ENCODE measurements at places on chromosomes 3 and 15.
A peak's percentile ranks its signal among the peaks of the same experiment; 100 is the strongest.

GRCh38 chr3:33016846-33017405 lies 65.5 kb downstream of the CCR4 start:
- DNase-seq, result peak; percentile 59

- peak; percentile 81 for DNase-seq
Measured at GRCh38 chr3:111539351-111540331, 2.4 kb upstream of the CD96 start.

- DNase-seq, result peak; percentile 41
Measured at GRCh38 chr15:70172566-70173225, 75.0 kb upstream of the TLE3 start.

DNA sequence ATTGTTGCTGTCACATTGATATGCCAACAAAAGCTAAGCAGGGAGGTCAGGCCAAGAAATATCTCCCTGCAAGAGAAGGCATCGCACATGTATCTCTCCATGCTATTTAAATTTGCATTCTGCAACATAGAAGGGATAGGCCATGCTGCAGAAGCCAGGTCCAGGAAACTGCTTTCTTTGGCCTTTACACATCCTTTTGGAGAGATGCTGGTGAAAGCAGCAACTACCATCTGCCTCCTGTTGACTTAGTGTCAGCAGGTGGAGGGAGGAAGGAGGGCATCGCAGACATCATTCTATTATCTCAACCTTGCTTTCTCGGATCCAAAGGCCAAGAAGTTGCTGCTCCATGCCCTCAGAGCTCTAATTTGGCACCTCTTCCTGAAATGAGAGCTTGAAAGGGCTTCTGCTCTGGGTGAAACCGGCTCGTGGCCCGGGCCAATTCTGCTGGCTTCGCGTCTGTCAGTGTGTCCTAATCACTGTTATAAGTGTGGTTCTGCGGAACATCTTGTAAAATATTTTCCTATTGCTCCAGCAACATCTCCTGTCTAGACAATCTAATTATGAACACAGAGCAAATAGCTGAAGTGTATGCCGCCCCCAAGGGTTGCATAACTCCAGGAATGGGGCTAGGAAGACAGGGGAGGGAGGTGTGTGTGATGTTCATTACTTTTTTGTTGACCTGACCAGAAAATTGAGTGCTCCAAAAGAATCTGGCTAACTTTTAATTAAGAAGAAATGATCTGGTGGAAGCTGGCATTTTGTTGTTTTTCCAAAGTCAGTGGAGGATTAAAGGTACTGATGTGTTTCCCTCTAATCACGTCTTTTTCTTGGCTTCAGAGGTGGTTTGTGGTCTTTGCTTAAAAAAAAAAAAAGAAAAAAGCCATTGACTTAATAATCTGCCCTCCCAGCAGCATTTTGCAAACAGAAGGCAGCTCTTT lies 89.1 kb downstream of the TPRG1 start:
- no peak for DNase-seq

DNA sequence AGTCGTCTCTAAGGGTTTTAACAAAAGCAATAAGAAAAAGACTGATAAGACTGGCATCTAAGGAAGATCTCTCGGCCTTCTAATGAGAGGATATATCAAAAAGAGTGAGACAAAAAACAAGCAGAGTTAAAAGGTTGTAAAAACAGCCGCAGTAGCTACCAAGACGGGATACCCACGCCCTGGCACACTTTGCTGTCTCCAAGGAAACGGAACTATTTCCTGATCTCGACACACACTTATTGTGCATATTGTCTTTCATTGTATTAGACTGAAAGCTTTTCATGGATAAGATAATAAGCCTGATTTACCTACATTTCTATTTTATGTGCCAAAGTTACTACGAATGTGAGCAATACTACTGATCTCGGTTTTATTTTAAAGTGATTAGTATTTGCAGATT lies 161.5 kb upstream of the MCTP2 start:
- DNase-seq, result no peak

DNA sequence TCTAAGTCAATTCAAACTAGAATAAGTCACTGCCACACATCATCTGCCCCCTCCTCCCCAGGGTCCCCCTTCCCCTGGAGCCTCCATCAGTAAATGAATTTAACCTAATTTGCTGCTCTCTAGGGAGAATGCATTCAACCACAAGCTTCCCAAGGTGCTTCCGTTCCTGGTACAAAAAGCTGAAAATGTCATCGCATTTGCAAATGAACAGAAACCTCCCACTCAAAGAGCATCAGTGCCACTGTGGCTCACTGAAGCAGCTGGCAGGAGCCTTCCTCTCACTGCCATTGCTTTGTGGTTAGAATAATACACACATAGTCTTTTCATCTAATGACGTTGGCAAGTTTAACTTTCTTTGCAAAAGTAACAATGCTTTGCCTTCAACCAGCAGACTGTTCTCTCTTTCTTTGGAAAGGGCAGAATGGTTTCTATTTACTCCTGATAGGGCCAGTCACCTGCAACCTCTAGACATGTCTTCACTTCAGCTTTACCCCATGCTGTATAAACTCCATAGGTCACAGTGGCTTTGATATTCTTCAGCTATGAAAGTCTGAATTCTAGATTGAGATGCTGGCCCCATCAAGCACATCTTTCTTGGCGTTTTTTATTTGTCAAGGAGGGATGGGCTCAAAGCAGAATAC lies 238.1 kb downstream of the CPNE4 start:
- DNase-seq, result no peak

DNA sequence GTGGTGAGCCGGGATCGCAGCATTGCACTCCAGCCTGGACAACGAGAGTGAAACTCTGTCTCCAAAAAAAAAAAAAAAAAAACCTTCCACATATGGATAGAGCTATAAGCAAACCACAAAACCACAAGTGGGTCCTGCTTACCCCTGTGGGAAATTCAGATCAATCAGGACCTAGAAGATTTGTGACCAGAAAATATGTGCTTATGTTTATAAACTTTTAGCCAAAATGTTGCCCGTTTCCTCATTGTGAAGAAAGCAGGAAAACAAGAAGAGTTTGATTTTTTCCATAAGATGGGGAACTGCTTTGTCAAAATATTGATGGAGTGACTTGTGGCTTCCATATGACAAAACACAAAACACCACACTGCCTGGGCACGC lies 3.4 kb upstream of the SLC25A38 start:
- DNase-seq, result no peak

- DNase-seq, result no peak
Measured at GRCh38 chr15:100220058-100220768, 121.6 kb downstream of the ADAMTS17 start.

GRCh38 chr15:78108300-78109084 lies 16.1 kb downstream of the SH2D7 start:
- peak; percentile 92 for DNase-seq

DNA sequence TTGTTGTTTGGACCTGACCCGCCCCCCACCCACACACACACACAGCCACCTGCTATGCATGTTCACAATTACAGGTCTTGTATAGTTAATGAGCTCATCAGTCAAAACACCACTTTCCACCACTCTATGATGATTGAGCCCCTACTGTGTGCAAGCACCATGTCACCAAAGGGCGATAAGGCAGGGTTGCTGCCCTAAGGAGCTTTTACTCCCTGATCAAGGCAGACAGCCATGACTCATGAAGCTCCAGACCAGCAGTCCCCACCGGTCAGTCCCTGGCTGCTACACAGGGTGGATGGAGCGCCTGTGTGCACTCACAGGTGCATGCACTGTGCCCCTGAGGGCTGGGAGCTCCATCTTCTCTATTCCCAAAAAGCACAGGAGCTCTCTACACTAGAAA lies 270.6 kb downstream of the CLSTN2 start:
- DNase-seq, result no peak

DNA sequence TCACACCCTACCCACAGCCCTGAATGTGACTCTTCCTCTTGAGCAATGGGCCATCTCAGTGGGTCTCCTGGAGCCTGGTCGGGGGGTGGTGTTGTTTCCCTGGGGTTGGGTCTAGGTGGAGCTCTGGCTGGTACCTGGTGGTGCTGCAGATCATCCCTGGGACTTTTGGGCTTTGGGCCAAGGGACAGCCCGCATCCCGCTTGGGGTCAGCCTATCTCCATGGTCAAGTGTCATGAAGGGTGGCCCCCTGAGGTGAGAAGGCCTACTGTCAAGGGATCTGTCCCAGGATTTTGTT lies 202.0 kb downstream of the UBE3A start:
- no peak for DNase-seq

DNA sequence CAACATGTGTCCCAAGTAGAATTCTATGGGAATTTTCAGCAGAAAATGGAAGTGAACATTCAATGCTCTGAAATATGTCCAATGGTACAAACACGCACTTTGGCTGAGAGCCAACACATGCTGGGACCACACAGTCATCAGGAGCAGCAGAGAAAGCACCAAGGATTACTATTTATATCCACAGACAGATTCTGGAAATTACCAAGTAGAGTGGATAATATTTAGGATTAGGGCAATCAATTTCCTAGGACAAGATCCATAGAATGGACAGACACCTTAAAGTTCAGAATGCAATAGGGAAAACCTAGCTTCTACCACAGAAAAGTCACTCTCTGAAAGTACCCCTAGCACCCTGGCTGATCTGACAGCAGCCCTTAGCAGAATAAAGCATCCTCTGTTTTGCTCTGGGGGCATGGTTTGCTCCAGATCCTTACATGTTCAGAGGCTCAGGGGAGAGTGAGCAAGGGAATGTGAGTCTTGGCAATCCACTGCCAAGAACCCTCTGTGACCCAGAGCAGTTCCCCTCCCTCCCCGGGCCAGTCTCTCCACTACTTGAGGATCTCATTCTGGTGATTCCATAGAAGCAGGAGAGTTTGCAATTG lies 206.0 kb upstream of the WNT5A start:
- no peak for DNase-seq

- DNase-seq, result no peak
Measured at GRCh38 chr15:57540211-57540610, 51.5 kb upstream of the MYZAP start.

DNA sequence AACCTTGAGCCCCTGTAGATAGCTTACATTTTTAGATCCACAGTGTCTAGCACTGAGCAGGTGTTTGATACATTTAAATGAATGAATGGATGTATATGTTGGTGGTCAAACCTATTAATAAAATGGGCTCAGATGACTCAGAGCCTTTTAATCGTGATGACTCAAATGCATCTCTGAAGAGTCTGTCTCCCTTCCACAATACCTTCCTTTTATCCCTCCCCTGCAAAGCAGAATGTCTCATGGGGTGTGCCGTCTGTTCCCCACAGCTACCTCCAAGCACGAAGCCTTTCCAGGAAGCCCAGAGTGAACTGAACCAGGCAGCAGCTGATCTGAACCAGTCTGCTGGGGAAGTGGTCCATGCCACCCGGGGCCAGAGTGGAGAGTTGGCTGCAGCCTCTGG lies 303.5 kb upstream of the TPM1 start:
- DNase-seq, result no peak

- DNase-seq, result no peak
Measured at GRCh38 chr3:25043177-25043576, 384.9 kb upstream of the RARB start.

GRCh38 chr15:92805080-92805690 lies 94.9 kb upstream of the CHD2 start:
- no peak for DNase-seq

DNA sequence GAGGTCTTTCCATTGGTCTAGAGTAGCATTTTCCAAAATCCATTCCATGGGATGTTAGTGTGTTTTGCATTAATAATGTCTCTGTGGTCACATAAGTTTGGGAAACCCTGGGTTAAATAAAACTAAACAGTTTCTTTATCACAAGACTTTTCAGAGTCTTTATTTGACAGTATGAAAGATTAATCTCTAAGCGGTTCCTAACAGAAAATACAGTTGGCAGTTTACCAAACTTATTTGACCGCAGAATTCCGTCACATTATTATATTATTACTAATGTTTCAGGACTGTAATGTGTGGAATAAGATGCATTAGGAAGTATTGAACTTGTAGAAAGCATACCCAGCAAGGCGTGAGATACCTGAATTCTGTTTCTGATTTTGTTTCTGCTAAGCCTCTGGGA lies 71.5 kb upstream of the ADAMTSL3 start:
- DNase-seq, result no peak

- no peak for DNase-seq
Measured at GRCh38 chr3:155428563-155428962, 135.1 kb upstream of the STRIT1 start.

DNA sequence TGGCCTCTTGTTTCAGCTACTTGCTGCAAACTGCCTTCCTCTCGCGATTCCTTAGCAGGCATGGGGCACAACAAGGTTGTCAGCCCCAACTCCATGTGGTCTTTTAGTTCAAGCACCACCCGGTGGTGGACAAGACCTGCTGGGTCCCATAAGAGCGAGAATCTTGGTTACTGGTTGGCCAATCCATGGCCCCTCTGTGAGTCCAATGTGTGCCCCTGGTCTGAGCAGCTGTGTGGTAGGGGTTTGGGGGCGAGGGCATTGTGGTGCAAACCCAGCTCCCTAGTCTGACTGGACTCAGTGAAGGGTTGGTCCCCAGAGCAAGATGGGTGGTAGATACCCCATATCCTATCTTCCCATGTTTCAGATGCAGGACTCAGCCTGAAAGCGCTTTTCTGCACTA lies 48.8 kb downstream of the MESD start:
- no peak for DNase-seq

DNA sequence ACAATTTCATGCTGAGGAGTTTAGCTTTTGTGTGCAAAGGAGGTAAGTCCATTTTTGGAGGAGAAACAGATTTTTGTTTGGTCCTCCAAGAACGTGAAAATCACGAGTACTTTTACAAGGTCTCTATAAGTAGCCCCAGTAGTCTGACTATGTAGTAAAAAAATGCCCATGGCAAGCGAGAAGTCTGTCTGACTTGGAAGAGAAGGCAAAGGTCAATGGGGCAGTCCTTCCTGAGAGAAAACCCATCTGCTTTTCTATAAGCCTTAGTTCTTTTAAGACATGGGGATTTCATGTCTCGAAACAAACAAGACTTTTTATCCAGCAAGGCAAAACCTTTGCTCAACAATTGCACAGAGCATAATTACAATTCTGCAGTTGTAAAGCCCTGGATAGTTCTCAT lies 183.2 kb downstream of the GAP43 start:
- DNase-seq, result no peak

- no peak for DNase-seq
Measured at GRCh38 chr3:176275113-176275512, 922.2 kb downstream of the TBL1XR1 start.

DNA sequence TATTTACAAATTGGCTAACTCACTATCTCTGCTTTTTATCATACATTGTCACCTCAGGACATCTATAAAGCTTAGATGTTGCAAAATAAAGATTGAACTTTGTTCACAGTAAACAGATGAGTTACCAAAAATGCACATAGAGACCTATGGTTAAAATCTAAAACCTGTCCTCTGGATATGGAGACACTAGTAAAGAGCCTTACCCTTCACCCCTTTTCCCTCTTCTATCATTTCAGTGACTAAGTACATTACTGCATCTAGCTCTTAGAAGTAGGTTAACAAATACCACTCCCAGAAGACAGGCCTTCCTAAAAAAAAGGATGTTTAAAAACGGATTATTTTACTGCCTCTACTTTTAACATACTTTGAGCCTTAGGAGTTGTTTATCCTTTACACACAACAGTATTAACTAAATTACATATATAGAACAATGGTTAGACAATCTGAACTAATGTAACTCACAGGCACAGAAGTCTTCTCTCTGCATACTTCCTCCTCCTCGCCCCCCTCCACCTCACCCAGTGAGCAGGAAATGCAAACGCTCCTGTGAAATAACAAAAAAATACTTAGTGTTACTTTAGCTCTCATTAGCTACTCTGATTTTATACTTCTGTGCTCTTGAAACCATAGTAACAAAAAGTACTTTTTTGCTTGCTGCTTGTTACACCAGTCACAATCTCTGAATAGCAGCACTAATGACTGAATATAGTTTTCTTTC lies 23.3 kb downstream of the IREB2 start:
- DNase-seq, result no peak

Measured in islet precursor cell (in vitro differentiated cells).